ENCODE measurements at places on chromosomes 2 and 18. TPM values are rescaled to one million over a fixed set of nuclear protein-coding genes. Genes with fewer than 3 reads are reported as not detected.

Gene SMYD1
- not detected for total RNA-seq

Gene QPCT
- total RNA-seq: 18.4 TPM

Gene RAX
- total RNA-seq: not detected

Gene DNAJC5G
- total RNA-seq: not detected

Gene PAIP2B
- total RNA-seq: 0.35 TPM

Gene PDCD1
- total RNA-seq: not detected

Gene PHLPP1
- 6.7 TPM for total RNA-seq

Gene MAB21L4
- 0.12 TPM for total RNA-seq

Gene ARHGEF33
- 0.03 TPM for total RNA-seq

Gene HRH4
- not detected for total RNA-seq

Gene RTP5
- total RNA-seq: not detected
